Skeletal muscle tissue (tissue), 5 donors: ENCODE measurements at places on chromosomes 5 and 9. TPM values are rescaled to one million over a fixed set of nuclear protein-coding genes. Genes with fewer than 3 reads are reported as not detected.

Gene PTPRD
- total RNA-seq = 75.7 TPM

Gene IL13
- not detected for total RNA-seq

Gene TAF11L5
- total RNA-seq = not detected

Gene RXFP3
- not detected for total RNA-seq

Gene OR13C3
- total RNA-seq = not detected

Gene FCN2
- 1.0 TPM for total RNA-seq

Gene TDRD7
- 5.2 TPM for total RNA-seq

Gene LNPEP
- 57.4 TPM for total RNA-seq

Gene C5orf63
- 3.7 TPM for total RNA-seq

Gene SCGB3A2
- total RNA-seq = not detected

Gene SPAAR
- total RNA-seq = 1.0 TPM

Gene NR6A1
- 0.52 TPM for total RNA-seq

Gene SLC35D2
- 14.6 TPM for total RNA-seq
